ENCODE measurements at places on chromosomes 16 and 17. TPM values are rescaled to one million over a fixed set of nuclear protein-coding genes. Genes with fewer than 3 reads are reported as not detected.

- DNase-seq: no peak
These were observed 78.0 kb downstream of the ENGASE start for GRCh38 chr17:79152636-79153035.

GRCh38 chr16:24580665-24581064, 41.3 kb downstream of the RBBP6 start:
- DNase-seq: no peak

- no peak for DNase-seq
These were observed 7.3 kb downstream of the CDH13 start for GRCh38 chr16:82633964-82634600.

The ATP2A3 gene
- 37.8 TPM for total RNA-seq

The MYL11 gene
- 0.80 TPM for total RNA-seq

The HSD17B1 gene
- total RNA-seq: 1.5 TPM
